ENCODE measurements at places on chromosomes 13 and 19.

- DNase-seq: no peak
Observed at GRCh38 chr13:39038569-39039030, 344 bp downstream of the NHLRC3 start.

DNA sequence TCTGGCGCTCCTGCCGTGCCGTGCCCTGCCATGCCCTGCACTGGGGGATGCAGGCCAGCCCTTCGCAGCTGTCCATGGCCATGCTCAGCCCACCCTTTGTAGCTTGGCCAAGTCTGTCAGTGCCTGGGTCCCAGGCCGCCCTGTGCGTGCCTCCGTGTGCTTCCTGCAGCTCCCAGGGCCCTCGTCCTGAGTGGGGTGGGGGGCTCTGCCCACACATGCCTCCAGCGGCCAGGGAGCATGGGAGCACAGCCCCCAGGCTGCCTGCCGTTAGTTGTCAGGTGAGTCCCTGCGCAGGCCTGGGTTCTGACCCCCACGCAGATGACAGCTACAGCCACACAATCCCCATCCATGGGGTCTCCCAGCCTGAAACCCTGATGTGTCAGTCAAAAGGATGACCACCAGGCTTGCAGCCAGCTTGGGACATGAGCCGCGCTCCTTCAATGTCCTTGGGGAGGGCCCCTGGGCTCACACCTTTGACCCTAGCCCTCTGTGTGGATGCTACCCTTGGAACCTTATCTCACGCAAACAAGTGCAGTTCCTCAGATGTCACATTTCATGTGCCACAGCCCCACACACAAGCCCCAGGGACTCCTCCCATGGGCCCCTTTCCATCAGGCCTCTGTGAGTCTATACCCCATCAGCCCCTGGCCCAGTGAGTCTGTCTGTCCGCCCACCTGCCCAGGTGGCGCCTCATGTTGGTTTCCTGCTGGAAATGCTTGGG lies 24.5 kb downstream of the TMED1 start:
- no peak for DNase-seq

DNA sequence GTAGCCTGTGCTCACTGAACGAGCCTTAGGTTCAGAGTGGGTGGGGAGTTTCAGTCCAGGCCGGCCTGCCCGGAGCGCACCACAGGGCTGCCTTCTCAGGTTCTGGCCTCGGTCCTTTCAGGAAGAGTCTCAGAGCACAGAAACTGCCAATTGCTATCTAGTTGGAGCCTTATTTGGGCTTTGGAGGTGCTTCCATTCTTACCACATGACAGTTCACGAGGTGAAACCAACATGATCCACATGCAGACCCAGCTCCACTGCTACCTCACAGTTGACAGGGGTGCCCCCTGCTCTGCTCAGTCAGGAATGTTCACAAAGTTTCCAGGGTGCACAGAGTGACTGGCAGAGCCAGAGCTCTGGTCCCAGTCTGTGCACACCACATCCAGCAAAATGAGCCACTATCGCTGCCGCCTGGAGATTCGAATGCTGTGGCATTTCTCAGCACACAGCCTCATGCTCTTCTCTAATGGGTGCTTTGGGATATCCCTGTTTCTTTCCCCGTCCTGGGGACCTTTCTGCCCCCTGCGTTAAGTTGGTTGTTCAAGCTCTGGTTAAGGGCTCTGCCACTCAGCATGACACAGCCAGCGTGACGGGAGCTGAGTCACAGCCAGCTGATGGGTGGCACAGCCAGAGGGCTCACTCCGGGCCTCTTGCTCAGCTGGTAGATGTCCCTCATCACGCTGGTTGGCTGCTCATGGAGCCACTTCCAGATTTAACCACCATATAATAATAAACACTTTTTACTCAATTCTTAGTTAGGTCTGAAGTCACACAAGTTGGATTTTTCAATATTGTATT lies 7.5 kb upstream of the SACS start:
- DNase-seq: no peak

DNA sequence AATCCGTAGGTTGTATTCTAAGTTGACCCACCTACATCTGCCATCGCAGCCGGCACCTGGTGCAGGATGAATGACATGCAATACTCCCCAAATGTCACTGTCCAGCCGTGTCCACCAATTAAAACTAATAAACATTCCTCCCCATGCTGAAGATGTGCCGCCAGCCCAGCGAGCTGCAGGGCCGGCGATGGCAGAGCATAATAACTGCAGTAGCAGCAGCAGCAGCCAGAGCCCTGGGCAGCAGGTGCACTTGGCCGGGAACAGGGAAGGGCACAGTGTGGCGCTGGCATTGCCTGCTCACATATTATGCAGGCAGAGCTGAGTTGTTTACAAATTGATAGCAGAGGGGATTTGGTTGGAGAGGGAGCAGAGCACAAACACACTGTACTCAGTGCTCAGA lies 754.9 kb downstream of the OLFM4 start:
- no peak for DNase-seq

- no peak for DNase-seq
Observed at GRCh38 chr13:21777813-21778212, 106.9 kb downstream of the FGF9 start.

DNA sequence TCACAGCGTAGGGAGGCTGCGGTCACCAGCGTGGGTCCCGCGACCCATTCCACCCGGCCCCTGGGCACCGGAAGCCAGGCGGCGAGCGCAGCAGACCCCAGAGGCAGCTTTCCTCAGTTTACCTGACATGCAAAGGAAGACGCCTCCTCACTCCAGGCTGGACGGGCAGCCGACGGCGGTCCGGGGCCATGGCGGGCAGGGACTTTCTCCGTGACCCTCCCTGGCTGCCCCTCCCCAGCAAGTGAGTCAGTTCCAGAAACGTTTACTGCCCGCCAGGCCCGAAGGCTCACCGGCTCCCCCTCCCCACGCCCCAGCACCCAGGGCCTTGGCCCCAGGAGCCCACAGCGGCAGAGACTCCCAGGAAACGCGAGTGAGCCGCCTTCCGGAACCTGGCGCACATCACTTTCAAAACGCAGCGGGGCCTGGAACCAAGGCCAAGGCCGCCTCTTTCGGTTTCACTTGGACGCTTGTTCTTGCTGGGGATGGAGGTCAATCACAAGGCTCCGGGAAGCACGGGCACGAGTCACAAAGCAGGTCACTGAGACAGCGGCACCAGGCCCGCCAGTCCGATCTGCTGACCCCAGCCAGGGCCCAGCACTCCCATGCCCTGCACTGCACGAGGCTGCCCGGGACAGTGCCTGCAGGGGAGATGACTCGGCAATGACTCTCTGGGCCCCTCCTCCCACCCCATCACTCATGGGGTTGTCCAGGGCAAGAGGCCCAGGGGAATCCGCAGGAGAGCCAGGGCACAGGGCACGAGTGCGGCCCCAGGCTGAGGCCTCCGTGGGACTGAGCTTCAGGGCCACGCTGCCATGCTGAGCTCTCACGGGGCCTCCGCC lies 5.3 kb downstream of the SBNO2 start:
- DNase-seq: no peak

DNA sequence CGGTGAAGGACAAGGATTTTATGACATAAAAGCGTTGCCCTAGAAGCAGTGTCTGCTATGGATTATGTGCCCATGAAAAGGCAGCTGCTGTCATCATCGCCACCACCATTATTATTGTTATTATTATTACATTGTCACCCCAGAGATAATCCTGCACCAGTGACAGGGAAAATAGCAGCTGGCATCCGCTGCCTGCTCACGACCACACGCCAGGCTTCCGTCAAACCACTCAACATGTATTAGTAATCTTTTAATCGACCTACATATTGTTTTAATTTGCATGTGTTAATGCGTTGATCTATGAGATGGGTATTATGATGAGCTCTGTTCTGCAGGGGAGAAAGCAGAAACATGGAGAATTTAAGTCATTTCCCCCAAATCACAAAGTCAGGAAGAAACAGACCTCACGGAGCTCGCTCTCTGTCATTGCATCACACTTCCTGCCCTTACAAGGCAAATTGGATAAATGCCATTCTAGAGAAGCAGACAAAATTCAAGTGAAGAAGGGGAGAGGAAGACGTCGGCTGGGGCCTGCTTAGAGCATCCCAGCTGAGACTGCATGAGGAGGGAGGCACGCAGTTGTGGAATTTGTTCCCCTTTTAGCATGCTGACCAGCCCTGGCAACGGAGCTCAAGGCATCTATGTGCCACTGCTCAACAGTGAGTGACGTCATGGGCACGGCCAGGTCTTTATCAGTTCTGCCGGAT lies at the start of gene FFAR3:
Gene FFAR3 (plus strand): TSS at position 594 of the 707 bp plus-strand sequence. CDS start 431 bp downstream, outside the sequence.
- DNase-seq: no peak

DNA sequence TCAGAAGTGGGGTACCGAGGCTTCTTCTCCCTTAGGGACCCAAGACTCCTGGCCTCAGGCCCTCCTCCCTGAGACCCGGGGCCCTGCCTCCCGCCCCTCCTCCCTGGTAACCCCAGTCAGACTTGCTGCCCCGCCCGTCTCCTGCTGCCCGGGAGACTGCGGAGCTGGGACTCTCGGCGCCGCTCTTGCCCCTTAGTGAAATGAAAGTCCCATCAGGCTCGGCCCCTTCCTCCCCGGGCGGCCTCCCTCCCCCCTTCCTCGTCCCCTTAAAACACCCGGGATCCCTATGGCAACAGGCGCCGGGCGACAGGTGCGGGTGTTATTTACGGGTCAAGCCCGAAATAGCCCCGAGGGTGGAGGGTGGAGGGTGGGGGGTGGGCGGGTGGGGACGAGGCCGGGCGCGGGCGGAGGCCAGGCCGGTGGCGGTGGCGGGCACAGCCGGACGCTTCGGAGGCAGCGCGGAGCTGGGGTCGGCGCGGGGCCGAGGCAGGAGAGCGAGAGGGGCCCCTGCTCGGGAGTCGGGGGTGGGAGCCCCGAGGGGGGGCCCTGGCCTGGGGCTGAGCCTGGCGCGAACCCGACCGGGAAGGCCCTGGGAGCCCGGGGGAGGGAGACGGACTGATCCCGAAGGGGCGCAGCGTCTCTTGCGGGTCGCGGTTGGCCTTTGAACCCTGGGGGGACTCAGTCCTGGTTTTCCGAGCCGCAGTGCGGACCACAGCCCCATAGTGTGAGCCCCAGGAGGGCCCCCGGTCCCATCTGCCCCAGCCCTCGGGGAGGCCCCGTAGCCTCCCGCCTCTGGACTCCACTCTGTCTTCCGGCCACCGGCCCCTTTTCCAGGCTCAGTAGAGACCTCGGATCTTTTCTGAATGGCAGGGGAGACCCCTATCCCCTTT lies at the start of gene CACNG6:
Gene CACNG6 (plus strand): TSS at position 414 of the 890 bp plus-strand sequence. CDS start 1,241 bp downstream, outside the sequence.
- no peak for DNase-seq

GRCh38 chr19:42363614-42364346 lies 26.3 kb downstream of the CNFN start:
- DNase-seq: no peak

DNA sequence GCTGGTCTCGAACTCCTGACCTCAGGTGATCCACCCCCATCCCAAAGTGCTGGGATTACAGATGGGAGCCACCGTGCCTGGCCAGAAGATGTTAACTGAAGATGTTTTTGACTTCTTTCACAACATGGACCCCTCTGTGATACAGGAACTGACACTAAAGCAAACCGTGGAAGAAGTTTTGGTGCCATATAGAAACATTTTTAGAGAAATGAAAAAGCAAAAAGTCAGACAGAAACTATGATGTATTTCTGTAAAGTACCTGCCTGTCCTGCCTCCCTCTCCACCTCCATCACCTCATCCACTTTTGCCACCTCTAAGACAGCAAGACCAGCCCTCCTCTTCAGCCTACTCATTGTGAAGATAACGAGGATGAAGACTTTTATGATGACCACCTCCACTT lies 11.3 kb downstream of the FBXO27 start:
- DNase-seq: no peak

DNA sequence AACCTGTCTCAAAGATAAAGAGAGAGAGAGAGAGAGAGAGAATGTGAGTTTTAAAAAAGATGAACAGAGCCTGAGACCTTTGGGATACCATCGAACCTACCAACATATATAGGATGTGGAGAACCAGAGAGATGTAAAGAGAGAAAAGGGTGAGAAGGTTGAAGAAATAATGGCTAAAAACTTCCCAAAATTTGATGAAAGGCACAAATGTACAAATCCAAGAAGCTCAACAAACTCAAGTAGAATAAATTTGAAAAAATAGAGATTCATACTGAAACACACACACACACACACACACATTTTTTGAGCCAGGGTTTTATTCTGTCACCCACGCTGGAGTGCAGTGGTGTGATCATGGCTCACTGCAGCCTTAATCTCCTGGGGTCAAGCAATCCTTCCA lies 16.3 kb downstream of the ZNF558 start:
- no peak for DNase-seq

- no peak for DNase-seq
Observed at GRCh38 chr13:92256211-92256610, 857.8 kb downstream of the GPC5 start.

- no peak for DNase-seq
Observed at GRCh38 chr19:47124937-47125668, 5.5 kb upstream of the SAE1 start.

GRCh38 chr19:51513968-51514367 lies 12.4 kb upstream of the SIGLEC12 start:
- no peak for DNase-seq

- no peak for DNase-seq
Observed at GRCh38 chr13:40483601-40484000, 182.8 kb downstream of the FOXO1 start.

DNA sequence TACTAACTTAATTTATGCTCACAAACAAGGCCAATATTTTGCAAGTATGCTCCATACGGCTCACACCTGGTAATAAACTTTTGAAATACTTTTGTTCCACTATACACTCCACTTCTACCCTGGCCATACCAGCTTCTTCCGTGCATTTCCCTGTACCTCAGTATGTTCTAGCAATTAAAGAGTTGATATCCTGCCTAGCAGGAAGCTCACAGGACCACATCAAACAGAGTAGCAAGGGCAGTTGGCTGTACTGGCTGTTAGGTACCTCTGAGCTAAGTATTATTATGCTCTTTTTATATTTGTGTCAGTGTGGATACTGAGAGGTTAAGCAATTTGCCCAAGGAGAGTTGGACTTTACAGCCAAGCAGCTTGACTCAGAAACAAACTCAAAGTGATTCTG lies 257.7 kb downstream of the SLITRK6 start:
- DNase-seq: no peak

GRCh38 chr13:75666646-75667351 lies 30.7 kb downstream of the LMO7 start:
- no peak for DNase-seq

DNA sequence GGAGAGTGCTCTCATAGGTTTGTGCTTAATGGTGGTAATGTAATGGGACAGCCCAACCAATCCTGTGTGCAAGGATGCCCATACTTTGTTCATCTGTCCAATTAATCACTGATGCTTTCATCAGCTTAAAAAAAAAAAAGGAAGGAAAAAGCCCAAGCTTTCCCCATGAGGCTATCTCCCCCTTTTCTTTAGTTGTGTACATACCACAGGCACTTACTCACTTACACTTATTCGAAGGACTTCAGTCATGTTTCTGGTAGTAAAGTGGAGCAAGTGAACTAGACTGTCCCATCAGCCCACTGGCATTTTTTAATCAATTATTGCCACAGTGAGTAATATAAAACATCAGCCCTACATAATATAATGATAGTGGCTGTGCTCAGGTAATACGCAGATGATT lies 183.5 kb upstream of the UFM1 start:
- DNase-seq: no peak

- no peak for DNase-seq
Observed at GRCh38 chr13:75226092-75226491, 255.9 kb downstream of the TBC1D4 start.

GRCh38 chr19:53847555-53847954 lies 20.1 kb upstream of the MYADM start:
- no peak for DNase-seq
